Germinal center (tissue), 1 donor: ENCODE measurements at places on chromosomes 7 and 10.

- no peak for DNase-seq
Measured at GRCh38 chr10:73205081-73205480, 37.2 kb downstream of the FAM149B1 start.

- no peak for DNase-seq
Measured at GRCh38 chr10:103155471-103156085, 37.5 kb downstream of the NT5C2 start.

DNA sequence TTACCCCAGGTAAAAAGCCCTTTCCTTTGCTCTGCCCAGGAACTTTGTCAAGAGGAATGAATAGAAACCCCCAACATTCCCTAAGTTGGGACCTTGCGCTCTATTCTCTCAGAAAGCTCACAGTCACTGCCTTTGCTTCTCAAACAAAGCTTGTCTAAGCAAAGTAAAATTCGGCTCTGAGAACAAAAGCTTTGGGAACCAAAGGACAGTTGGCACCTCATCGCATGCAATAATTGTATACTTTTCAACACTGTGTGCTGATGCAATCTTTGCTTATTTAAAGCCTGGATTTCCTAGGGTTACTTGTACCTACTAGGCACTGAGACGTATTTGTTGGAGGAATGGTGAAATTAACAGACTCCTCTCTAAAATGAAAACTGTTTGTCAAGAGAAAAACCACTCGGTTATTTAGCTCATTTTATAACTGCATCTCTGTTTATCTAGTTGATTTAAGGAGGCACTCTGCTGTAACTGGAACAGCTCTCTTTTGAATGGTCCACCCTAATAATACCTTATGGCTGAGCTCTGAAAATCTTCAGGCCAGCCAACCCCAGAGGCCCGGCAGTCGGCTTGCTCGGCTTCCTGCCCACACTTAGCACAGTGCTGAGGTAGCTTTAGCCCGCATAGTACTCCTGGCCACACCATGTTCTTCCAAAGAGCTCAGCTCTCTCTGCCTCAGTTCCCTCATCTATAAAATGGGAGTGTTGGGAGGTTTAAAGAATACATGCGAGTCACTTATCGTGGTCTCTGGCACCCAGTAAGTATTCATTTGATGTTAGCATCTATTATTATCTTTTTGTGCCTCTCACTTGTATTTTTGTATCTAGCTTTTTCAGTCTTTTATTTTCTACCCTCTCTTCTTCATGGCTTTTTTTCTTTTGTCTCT lies 80.2 kb upstream of the PRR15 start:
- DNase-seq, result no peak

- DNase-seq, result no peak
Measured at GRCh38 chr7:51040787-51041186, 258.1 kb upstream of the GRB10 start.

DNA sequence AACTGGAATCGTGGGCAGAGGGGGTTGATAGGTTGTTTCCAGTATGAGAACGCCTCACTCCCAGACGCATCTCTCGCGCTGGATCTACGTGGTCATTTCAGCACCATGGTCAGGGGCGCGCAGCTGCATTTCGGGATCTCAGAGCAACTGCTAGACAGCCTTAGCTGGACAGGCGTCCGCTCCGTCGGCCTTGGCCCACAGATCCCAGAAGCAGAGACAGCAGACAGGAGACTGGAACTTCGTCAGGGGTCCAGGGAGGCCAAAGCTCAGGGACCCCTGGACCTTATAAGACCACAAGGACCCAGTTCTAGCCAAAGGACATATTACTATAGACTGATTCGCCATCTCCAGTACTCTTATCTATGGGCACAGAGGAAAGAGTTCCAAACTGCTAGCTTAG lies 5.3 kb downstream of the NEUROG3 start:
- no peak for DNase-seq

GRCh38 chr7:129199406-129199805 lies 11.0 kb downstream of the SMO start:
- no peak for DNase-seq

GRCh38 chr7:155992974-155993373 lies 180.7 kb upstream of the SHH start:
- no peak for DNase-seq

DNA sequence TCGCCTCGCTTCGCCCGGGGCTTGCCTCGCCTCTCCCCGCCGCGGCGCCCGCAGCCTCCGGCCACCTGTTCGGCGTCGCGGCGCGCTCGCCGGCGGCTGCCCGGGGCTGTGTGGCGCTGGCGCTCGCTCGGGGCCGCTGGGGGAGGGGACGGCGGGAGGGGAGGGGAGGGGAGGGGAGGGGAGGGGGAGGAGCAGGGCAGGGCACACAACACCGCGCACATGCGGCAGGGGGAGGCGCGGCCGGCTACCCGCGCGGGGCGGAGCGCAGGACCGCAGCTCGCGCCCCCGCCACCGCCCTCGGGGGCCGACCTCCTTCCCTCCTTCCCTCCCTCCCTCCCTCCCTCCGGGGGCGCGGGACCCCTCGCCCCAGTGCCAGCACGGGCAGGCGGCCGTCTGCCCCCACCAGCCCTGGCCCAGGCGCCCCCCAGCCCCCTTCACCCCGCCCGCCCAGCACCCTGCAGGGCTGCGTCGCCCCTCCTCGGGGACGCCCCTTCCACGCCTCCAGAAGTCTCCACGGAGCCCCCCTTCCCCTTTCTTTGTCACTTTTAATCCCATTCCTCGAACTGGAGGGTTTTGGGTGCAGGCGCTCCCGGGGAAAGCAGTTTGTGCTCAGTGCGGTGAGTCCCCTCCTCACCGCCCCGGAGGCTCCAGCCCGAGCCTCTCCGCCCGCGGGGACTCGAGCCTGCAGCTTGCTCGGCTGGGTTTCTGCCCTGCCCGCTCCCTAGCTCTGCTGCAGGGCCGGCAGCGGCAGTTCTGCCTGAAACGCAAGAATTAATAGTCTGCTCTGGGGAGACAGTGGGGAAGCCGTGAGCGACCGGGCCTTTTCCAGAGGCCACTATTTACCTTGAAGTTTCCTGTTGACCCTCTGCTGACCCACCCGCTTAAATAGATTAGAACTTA lies at the start of gene PARD3:
PARD3 (minus strand) TSS at position 112 of the 900 bp plus-strand sequence. CDS start 301 bp downstream, outside the sequence.
- DNase-seq, result no peak

DNA sequence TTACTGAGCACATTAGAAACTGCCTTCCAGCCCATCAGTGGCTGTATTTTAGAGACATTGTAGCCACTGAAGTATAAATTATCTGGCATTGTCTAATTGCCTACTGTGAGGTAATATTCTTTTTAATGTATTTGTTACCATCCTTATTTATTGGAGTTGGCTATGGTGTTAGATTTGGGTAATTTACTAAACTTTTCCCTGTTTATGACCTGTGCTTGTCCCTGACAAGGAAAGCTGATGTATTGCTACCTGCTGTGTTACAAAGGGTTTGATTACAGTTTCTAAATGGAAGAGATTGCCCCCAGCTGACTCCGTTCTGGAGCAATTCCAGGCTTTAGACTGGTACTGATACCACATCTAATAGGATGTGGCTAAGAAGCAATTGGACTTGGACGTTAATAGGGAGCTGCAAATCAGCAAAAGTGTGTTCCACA lies 12.3 kb upstream of the ASCC1 start:
- no peak for DNase-seq

GRCh38 chr10:24331457-24331856 lies 122.5 kb downstream of the KIAA1217 start:
- no peak for DNase-seq

DNA sequence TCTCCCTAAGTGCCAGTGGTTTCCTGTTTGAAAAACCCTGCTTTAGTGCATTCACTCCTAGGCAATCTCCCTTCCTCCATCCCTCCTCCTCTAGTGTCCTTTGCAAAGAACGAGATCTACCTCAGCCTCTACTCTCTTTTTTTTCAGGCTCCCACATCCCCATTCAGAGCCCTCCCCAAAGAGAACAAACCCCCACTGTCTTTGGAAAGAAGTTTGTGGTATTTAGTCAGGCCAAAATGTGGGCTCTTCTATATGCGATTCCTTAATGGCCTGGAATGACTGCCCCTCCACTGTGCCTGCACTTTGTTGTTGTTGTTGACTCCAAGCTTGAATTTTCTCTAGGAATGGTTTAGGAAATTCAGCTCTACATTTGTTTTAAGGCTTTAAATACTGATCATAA lies 36.3 kb downstream of the PALS2 start:
- no peak for DNase-seq

DNA sequence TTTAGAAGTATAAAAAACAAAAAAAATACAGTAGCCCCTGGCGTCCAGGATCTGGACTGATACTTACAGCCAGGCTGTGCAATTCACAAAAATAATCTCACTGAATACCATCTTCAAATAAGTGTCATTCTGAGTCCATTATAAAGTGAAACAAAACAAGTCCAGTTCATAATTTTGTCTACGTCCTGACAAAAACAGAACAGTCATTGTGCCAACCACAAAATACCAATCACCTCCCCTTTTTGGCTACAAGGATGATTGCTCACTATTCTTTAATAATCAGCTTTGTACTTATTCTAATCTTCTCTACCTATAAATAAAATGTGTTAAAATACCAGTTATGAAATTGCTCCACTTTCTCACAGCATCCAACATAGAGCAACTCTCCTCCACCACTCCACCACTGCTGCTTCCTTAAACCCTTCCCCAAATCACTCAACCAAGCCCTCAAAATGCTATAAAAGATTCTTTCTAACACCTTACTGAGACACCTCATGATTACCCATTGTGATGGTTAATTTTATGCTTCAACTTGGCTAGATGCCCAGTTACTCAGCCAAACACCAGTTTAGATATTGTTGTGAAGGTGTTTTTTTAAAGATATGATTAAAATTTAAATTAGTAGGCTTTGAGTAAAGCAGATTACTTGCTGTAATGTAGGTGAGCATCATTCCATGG lies 479.8 kb upstream of the SEMA3A start:
- DNase-seq, result no peak

GRCh38 chr10:74058658-74059057 lies 60.7 kb downstream of the VCL start:
- DNase-seq, result no peak

- peak; percentile 61 for DNase-seq
Measured at GRCh38 chr10:3805201-3805790, 20.3 kb upstream of the KLF6 start.

- no peak for DNase-seq
Measured at GRCh38 chr7:79968894-79969293, 165.7 kb upstream of the GNAI1 start.
